ENCODE measurements at places on chromosomes 11 and 22.
A peak's percentile ranks its signal among the peaks of the same experiment; 100 is the strongest.

DNA sequence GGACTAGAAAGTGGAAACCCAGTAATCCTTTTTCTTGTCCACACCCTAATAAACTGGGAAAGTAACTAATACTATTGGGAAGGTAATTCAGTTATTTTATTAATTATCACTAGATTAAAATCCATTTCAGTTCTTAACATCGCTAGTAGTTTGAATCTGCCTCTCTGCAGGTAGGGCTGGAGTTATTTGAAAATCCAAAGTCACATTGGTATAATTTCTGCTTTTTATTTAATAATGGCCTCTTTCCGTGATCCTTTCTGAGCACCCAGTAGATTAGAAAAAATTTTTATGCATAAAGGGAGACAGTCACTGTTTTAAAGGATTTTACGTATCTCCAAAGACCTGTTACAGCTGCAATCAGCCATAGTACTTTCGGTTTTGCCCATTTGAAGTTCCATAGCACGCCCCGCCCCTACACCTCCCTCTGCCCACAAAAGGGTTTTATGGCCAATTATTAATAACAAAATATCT lies 605 bp upstream of the COPB1 start:
- DNase-seq = no peak

GRCh38 chr11:19241260-19242178 lies 774 bp upstream of the E2F8 start:
- no peak for DNase-seq

DNA sequence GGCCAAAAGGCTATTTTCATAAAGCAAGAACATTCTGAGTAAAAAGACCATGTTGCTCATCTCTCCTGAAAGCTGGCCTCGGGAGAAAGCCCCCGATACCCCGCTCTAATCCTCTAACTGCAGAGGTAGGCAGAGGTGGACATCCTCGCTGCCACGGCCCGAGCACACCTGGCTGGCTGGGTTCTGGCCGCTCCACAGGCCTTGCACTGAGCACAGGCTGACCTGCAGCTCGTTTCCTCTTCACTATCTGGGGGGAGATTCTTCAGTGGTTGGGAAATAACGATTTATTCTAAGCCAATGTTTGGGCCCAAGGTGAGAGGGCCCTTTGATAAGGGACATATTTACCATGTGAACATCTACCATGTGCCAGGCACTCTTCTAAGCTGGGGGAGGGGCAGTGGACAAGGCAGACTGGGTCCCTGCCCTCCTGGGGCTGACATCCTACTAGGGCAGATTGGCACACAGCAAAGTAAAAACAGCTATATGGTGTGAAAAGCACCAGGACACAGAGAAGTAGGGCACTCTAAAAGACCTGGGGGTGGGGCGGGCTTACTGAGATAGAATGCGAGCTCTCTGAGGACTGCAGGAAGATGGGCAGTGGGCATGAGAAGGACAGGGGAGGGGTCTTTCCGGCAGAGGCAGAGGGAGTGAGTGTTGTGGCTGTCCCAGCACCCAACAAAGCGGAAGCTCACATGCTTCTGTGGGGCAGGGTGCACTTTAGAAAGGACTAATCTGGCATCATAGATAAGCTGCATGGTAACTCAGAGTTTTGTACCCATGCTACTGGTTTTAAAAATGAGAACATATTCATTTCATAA lies 65.5 kb upstream of the ARFGAP3 start:
- no peak for DNase-seq

GRCh38 chr11:100876815-100877520 lies 189.9 kb downstream of the ARHGAP42 start:
- DNase-seq = no peak

- peak; percentile 7 for DNase-seq
Observed at GRCh38 chr11:15216678-15217077, 102.0 kb downstream of the INSC start.

- no peak for DNase-seq
Observed at GRCh38 chr22:43666457-43666856, 145.6 kb downstream of the EFCAB6 start.
